Stimulated activated memory B cell treated with anti-CD40 and anti-IgM and Interleukin-4, amounts not matched to agents 10 μg/mL and 1 μg/mL and 100 μg/mL, for 72 hours (primary cell): ENCODE measurements at places on chromosomes 6 and 20.

GRCh38 chr6:97591955-97592354 lies 308.9 kb upstream of the MMS22L start:
- no peak for ATAC-seq

GRCh38 chr6:137188855-137189254 lies 15.4 kb upstream of the IL22RA2 start:
- ATAC-seq = no peak

GRCh38 chr6:53312355-53312754 lies 36.4 kb downstream of the ELOVL5 start:
- no peak for ATAC-seq

- ATAC-seq = no peak
Measured at GRCh38 chr6:97654674-97655073, 371.7 kb upstream of the MMS22L start.

DNA sequence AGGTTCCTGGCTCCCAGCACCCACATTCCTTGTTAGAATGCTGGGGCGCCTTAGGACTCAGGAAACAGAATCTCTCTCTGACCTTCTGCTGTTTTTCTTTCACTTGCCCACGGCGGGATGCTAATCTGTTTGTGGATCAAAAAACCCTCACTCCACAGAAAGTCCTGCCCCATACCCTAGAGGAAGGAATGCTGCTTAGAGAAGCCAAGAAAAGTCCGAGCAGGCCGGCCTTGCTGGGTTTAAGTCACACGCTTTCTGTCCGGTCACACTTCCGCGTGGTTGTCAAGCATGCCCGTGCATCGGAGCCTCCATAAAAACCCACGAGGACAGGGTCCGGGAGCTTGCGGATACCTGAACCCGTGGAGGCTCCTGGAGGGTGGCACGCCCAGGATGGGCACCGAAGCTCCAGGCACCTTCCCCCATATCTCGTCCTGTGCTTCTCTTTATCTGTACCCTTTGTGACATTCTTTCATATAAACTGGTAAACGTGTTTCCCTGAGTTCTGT lies 223.1 kb downstream of the NRN1 start:
- ATAC-seq = no peak

DNA sequence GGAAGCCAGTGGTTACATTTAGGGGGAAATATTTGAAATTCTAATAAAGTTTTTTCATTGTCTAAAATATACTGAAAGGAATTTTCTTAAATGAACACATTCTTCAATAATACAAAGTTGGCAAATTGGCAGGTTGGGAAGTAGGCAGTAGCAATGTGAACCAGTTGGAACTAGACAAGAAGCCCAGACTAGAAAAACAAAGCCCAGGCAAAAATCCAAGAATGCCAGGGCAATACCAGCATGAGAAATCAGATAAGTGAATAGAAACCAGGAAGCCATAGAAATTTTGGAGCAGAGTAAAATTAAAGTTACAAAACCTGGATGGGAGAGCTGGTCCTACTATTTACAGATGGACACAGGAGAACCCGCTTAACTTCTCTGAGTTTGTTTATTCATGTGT lies 52.2 kb downstream of the TPBG start:
- ATAC-seq = no peak

DNA sequence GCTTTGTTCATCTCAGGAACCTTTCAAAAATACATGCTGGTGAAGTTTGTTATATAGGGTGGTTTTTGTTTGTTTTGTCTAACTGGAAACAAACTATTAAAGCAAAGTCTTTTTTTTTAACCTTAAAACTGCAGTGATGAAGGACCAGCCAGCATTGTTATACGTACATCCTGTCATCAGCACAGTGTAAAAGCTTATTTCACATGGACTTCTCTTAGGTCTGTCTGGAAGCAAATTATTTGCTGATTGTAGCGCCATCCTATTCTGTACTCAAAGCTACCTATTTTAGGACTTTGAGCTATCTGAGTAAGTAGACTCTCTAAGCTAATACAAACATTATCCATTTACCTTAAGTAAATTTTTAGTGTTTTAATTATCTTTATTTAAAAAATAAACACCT lies 61.7 kb downstream of the SNX9 start:
- ATAC-seq = no peak

DNA sequence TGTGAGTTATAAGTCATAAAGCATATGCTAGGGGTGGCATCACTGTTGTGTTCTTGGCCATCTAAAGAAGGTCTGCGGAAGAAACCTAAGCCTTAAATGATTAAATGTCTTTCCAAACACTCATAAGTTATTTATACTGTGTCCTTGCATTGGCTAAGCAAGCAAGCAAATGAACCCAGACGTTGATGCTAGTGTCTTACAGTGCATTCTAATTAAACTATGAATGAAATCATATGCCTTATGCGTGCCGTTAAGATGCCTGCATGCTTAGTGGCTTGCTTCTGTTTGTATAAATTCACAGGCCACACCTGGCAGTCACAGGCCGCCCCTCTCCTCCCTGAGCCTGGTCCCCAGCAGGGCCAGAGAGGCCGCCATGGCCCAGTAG lies 49.9 kb downstream of the RIN2 start:
- no peak for ATAC-seq

DNA sequence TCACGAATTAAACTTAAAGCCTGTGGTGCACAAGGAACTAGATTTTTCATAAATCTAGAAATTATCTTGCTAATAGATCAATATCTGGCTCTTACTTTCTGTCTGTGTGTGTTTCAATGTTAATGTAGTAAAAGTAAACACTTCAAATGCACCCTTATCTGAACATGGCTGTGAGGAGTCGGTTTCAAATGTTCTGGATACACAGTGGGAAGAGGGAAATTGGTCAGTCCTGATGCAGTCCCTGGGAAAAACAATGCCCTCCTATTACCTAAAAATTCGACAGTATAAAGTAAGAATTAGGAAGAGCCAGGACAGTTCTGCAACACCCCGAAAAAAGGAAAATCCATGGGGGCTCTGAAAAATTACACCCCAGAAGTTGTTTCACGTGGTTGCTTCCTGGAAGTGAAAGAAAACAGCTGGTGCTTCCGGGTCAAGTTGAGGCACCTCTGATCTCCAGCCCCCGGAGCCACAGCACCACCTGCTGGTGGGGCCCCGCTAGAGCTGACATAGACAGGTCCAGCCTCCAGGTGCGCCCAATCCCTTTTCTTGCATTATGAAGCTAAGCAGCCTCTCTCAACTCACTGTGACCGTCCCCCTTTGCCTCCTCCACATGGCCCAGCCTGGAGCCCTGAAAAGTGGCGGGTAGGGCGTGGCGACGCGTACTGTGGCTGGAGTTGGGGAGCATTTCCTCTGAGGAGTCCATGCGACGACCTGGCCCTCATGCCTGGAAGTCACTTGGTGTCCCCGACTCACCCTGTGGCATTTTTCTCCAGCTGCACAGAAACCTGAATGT lies 8.3 kb downstream of the SEMG2 start:
- no peak for ATAC-seq

GRCh38 chr20:50367104-50367674 lies 143.0 kb upstream of the PTPN1 start:
- ATAC-seq = no peak

DNA sequence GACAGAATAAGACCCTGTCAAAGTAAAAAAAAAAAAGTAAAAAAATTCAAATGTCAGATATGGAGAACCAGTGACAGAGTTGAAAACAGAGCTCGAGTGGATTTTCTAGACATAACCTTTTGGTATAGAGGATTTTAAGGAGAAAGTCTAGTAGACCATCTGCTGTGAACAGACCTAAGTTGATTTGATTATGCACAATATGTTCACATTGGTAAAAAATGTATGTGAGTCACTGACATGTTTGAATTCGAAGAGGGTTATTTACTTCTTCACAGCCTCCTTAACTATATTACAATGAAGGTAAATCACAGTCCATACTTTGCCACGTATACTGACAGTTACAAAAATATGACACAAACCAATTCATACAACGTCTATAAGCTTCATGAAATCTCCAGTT lies 7.4 kb downstream of the TINAG start:
- no peak for ATAC-seq

GRCh38 chr20:35363190-35363589 lies 48.6 kb downstream of the UQCC1 start:
- ATAC-seq = no peak

DNA sequence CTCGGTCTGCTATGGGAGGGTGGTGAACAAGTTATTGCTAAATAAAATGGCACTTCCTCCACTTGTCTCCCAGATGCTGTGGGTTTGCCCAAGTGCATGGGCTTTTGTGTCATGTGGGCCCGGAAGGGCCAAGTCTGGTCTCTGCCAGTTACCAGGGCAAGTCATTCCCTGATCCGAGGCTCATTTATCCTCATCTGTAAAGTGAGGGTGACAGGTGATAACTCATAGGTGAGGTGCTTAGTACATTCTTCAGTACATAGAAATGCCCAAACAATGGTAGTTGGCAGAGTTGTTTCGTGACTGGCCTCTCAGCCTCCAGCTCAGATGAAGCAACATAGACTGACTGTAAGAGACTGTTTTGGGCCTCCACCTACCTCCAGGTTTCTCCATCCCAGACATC lies 2.0 kb upstream of the MUCL3 start:
- no peak for ATAC-seq

DNA sequence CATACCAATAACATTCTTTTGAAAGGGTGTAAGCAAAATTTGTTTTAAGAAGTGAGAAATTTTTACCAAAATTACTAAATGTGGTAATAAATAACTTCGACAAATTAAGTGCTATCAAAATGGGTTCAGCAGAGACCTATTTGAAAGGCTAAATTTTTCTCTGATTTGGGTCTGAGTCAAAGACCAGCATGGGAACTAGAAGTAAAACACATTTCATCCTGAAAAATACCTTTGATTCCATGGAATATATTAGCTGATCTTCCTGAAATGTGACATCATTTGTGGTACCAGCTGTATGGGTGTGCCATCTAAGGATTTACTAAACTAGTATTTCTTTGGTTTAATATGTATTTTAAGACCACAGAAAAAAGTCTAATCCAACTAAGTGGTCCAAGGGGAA lies 63.6 kb downstream of the BLOC1S5 start:
- no peak for ATAC-seq

DNA sequence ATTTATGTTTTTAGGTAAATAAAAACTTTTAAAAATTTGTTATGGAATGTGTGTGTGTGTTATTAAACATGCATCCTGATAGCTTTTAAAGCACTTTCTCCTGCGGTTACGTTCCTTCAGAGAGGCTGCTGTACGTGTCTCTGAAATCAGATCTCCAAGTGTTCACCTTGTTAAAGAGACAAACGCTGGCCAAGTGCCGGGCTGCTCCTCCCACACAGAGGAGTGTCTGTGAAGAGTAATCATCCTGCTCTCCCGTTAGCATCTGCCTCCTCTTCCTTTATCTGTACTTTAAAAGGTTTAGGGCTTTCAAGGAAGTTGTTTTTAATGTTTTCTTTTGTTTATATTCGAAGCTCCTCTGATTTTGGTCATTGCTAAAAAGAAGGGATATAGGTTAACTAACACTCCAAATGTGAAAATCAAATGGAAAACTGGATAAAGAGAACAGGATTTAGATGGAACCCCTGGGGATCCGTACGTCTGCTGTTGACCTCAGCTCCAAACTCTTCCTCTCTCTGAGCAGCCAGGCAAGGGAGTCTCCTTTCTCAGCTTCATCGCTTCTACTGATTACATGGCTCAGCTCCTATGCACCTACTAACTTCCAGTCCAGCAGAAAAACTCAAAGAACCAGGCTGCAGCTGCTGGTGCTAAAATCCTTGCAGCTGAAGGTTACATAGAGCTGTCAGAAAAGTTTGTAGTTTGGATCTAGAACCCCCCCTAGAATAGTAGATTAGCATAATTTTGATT lies 20.0 kb downstream of the IRF4 start:
- ATAC-seq = no peak

DNA sequence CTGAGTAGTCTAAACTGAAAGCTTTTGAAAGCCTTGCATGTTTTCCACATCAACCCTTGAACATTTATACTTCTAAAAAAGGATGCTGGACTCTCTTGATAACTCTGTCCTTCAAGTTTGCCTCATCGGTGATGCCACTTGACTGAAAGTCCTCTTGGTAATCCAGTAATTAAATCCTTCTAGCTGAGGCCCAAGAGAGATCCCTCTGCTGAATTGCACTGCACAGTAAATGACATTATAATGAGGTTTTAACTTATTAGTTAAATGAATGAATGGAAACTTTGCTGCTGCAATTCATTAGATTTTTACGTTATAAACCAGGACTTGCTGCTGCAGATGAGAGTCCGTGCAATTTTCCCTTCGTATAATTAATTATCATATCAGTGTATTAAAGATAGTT lies 363.9 kb upstream of the FLRT3 start:
- ATAC-seq = no peak

- ATAC-seq = no peak
Measured at GRCh38 chr6:81128671-81129070, 623.8 kb downstream of the TENT5A start.

GRCh38 chr6:72810571-72811280 lies 188.9 kb downstream of the KCNQ5 start:
- ATAC-seq = no peak

- no peak for ATAC-seq
Measured at GRCh38 chr20:25296094-25297093, 48.5 kb downstream of the PYGB start.

- ATAC-seq = no peak
Measured at GRCh38 chr6:131802347-131802746, 5.5 kb upstream of the ENPP1 start.

- ATAC-seq = no peak
Measured at GRCh38 chr6:95973976-95974375, 41.8 kb upstream of the FUT9 start.

GRCh38 chr20:17939622-17940223 lies 28.9 kb downstream of the SNX5 start:
- ATAC-seq = peak; percentile 9

DNA sequence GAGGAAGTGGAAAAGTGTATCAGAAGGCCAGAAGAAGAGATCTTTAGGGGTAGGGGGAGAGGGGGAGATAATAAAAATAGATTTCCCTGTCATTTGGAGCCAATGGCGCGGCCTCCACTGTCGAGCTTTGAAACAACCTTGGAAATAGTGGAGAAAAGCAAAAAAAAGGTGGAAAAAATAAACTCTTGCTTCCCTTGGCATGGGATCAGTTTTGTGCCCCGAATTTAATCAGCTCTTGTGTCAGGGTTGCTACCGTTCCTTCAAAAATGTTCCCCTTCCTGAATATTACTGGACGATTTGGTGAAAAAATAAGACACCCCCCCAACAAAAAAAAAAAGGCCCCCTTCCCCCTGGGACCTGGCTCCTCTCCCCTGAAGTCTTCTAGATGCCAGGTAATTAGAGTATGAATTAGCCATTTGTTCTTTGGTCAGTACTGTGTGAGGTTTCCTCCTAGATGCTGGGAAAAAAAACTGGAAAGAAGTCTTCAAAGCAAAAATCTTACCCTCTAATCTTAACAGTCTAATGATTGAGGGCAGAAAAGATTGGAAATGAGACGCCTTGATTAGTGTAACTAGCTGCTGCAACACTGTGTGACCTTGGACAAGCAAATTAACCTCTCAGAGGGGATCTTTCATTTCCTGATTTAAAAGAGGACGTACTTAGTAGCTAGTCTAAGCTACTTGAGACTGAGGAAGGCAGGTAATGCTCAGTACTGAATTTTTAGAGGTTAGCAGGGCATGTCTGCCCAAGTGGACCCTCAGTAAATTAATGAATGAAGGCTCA lies 872 bp upstream of the RBM39 start:
- ATAC-seq = peak; percentile 56

GRCh38 chr20:5393218-5393870 lies 76.6 kb upstream of the PROKR2 start:
- ATAC-seq = no peak
